ENCODE measurements at places on chromosomes 6 and 20.

GRCh38 chr6:46347669-46348068 lies 143.6 kb downstream of the RCAN2 start:
- no peak for DNase-seq

- DNase-seq, result no peak
Measured at GRCh38 chr20:43938017-43938655, 23.5 kb downstream of the TOX2 start.

GRCh38 chr6:152572338-152573088 lies 64.6 kb downstream of the SYNE1 start:
- DNase-seq, result no peak

DNA sequence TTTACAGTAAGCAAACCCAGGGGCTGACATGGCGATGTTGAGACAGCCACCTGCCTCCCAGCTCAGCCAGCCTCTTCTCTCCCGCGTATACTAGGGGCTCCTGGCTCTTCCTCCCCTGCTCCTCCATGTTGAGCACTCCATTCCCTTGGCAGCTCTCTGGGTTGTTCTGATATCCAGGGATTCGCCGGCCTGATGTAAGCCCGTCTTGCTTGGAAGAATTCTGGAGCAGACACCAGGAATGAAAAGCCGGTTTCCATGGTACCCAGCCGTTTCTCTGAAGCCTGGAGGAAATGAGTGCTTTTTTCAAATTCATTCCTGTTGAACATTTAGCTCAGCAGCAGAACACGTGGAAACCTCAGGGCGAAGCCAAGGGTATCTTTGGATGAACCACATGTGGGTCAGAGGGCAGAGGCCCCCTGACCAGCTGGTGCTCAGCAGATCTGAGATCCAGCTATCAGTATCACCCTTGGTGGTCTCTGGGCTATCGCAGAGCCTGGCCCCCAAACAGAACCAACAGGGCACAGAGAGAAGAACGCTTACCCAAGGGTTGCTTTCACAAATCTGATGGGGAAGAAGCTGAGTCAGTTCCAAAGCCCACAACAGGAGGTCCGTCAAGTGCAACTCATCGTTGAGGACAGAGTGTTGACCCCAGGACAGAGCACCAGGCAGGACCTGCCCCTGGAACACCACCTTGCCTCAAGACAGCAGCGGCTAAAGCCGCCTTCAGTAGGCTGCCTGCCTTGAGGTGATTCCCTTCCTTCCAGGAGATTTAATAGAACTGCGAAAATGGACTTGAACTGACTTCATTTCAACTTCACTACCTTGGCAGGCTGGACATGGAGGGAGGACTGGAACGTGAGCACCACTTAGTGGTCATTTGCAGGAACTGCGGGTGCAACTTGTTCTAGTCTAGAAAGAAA lies 96.1 kb upstream of the RIN2 start:
- peak; percentile 100 for DNase-seq

DNA sequence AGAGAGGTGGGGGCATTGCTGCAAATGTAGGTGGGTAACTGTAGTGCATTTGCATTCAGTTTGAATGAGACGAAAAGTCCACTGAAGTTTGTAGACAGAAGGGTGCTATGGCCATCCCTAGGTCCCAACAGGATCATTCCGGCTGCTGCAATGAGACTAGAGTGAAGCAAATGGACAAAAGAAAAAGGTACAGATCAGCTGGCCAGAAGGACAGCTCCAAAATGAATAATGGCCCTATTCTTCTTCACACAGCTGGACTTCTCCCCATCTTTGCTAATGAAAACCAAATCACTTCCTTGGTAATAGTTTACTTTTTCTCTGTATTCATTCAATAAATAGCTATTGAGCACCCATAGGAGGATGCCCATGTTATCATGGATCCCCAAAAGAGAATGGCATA lies 56.4 kb upstream of the TPD52L1 start:
- DNase-seq, result no peak

Measured in stimulated activated naive CD4-positive, alpha-beta T cell (primary cell).